NCI-H1092 (cell line): ENCODE measurements at places on chromosomes 11 and 22.

DNA sequence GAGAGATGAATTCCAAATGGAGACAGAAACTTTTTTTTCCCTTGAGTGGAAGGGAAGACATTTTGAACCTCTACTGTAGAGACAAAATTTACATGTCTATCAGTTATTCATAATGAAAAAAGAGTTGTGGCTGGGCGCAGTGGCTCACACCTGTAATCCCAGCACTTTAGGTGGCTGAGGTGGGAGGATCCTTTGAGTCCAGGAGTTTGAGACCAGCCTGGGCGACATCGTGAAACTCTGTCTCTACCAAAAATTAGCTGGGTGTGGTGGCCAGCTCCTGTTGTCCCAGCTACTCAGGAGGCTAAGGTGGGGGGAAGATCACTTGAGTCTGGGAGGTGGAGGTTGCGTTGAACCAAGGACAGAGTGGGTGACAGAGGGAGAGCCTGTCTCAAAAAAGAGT, 4.1 kb downstream of the EED start:
- no peak for DNase-seq

DNA sequence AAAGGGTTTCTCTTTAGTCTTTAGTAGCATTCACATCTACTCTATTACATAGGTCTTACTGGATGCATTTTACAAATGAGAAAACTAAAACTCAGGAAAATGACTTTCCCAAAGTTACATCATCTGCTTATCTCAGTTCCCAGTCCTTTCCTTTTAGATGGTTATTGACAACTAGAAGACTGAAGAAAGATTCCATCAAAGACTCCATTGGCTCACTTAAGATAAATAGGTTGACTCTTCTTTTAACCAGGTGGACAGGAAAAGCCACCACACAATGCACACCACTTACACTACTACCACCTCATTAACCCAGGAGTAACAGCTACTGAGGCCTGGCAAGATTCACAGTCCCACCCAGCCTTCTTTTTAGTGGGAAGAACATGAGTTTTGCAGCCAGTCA, 123.6 kb downstream of the TRIM44 start:
- no peak for DNase-seq

- no peak for DNase-seq
These were observed 25.1 kb downstream of the ADAMTS8 start for GRCh38 chr11:130403271-130403804.

- no peak for DNase-seq
These were observed 503.2 kb downstream of the OPCML start for GRCh38 chr11:133029107-133029506.

GRCh38 chr22:20140107-20140445, 8.5 kb downstream of the ZDHHC8 start:
- DNase-seq = no peak

DNA sequence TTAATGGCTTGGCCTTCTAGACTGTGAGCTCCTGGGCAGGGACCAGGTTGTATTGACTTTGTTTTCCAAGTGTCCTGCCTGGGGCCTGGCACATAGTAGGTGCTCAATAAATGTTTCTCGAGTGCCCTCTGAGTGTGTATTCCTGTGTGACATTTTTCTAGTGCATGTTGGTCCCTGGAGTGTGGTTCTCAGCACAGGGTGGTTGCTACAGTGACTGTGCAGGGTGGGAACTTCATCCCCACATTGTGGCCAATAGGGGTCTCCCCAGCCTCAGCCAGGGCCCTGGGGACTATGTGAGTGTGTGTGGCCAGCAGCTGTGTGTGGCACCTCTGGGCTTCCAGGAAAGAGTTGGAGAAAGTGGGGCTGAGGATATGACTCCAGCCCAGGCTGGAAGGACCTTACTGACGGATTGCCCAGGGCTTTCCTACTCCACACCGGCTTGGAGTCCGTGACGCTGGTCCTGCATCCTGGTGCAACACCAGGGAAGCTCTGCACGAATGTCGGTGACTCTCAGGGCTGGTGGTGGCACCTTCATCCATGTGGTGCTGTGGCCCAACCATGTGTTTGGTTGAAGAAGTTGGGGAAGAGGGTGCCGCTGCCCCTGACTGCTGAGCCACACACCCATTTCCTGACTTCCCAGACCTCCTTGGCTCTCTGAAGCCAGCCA, 9.0 kb upstream of the MARK2 start:
- DNase-seq = no peak

- no peak for DNase-seq
These were observed 83.2 kb downstream of the ST3GAL4 start for GRCh38 chr11:126438691-126439090.

- no peak for DNase-seq
These were observed 3.5 kb downstream of the SLC16A8 start for GRCh38 chr22:38080474-38080849.

DNA sequence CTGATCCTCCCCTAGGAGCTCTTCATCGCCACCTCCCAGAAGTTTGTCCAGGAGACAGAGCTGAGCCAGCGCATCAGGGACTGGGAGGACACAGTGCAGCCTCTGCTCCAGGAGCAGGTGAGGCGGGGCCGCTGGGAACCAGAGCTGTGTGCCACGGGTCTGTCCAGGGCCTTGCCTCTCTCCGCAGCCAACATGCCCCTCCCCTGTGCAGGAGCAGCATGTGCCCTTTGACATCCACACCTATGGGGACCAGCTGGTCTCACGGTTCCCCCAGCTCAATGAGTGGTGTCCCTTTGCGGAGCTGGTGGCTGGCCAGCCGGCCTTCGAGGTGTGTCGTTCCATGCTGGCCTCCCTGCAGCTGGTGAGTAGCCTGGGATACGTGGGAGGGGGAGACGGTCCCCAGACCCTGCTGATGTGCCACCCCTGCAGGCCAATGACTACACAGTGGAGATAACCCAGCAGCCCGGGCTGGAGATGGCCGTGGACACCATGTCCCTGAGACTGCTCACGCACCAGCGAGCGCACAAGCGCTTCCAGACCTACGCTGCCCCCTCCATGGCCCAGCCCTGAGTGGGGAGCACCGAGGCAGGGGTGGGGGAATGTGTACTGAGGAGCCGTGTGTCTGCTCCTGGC, 2.5 kb downstream of the SCO2 start:
- no peak for DNase-seq

DNA sequence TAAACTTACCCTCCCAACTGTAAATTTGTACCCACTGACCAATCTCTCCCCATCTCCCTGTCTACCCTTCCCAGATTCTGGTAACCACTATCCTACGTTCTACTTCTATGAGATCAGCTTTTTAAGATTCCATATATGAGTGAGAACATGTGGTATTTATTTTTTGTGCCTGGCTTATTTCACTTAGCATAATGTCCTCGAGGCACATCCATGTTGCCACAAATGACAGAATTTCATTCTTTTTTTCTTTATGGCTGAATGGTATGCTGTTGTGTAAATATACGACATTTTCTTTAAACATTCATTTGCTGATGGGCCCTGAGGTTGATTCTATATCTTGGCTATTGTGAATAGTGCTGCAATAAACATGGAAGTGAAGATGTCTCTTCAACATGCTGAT, 74.7 kb upstream of the RRM1 start:
- no peak for DNase-seq
